NCI-H1105 (cell line): ENCODE measurements at places on chromosomes 2 and 18.
A peak's percentile ranks its signal among the peaks of the same experiment; 100 is the strongest.

DNA sequence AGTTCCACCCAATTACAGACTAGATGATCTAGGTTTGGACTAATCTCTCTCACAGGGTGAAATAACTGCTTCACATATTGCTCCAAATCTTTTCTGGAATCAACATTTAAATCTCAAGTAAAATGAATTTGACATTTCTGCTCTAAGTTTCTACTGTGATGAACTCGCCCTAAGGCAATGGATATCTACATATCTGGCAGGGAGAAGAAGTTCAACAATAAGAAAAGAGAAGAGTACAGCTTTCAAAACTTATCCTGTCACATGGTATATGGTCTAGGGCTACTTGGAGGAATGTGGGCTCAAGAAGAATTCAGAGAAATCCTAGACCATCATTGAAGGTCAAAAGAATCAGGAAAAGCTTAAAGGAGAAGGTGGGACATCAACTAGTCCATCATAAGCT lies 440.2 kb downstream of the MBD2 start:
- no peak for DNase-seq

- no peak for DNase-seq
Observed at GRCh38 chr2:20582600-20583221, 68.2 kb downstream of the HS1BP3 start.

DNA sequence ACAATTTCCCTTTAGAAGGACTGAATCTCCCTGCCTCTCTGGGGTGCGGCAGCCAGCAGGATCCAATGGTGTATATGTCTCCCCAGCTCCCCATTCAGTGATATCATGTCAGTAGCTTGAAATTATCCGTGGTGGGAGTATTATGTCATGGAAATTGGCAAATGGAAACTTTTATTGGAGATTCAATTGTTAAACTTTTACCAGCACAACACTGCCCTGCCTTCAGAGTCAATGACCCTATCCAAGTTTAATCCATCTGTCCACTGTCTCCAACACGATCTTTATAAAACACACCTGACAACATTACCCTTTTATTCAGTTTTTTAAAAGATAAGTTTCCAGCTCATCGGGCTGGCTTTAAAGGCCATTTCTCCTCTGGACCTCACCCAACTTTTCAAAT lies 5.0 kb upstream of the IL1RN start:
- no peak for DNase-seq

DNA sequence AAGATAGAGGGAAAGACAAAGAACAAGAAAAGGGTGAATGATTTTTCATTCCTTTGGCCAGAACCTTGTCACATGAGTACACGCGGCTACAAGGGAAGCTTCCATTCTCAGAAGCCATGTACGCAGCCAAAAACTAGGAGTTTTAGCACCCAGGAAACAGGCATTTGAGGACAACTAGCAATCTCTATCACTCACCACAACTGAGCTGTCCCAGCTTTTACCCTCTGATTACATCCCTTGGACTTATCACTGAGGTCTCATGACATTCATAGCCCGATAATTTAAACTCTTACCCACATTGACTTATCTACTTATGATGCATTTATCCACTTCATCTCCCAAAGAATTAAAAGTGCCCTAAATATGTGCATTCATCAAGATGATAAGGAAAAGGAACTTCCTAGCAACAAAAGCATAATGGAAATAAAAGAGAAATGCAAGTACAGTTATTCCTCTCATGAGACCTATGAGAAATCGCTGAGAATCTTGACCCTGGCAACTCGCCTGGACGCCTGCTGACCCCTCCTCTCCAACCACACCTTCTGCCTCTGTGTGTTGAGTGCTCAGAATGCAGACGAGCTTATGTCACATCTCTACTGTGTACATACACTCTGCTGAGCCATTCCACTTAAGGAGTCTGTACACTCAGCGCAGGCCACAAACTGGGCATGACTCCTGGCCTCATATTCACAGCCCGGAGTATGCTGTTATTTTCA lies 28.7 kb upstream of the MFSD6 start:
- no peak for DNase-seq

DNA sequence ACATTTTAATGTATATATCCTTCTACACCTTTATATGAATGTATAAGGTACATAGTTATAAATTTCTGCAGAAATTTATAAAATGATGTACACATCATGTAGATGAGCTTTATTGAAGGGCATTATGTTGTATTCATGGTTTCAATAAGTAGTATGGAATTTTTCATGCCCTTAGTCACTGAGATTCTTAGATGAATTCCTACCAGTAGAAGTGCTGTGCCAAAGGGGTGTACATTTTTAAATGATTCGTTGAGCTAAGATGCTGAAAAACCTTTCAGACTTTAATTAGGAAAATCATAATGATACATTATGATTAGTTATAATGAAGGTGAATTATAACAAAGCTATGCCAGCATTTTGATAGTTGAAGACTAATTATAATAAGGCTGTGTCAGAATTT lies 115.2 kb downstream of the ZNF236 start:
- no peak for DNase-seq

DNA sequence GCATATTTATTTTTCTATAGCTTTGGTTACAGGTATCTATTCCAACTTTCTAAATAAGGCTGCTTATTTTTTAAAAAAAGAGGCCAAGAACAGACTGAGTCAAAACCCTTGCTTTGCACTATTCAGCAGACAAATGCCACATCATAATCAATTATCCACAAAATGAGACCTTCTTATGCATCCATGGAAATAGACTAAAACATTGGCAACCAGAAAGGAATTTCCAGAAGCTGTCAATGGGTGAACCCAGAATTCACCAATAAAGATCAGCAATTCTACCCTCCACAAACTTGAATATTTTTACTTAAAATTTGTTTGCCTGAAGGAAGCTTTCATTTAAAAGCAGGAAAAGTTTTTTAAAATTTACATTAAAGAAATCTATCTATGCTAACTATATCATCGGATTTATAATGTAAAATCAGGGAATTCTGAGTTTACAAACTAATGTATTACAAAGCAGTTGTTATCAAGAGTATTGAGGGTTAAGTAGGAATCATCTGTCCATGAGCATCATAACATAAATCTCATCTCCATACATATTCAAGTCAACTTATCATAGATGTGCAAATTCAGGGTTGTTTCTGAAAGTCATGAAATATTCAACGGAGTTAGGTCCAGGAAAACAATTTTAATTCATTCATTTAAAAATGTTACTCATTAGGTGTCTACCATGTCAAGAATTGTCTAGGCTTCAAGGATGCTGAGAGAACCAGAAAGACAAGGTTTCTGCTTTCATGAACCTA lies 548.0 kb downstream of the SATB2 start:
- DNase-seq, result no peak

DNA sequence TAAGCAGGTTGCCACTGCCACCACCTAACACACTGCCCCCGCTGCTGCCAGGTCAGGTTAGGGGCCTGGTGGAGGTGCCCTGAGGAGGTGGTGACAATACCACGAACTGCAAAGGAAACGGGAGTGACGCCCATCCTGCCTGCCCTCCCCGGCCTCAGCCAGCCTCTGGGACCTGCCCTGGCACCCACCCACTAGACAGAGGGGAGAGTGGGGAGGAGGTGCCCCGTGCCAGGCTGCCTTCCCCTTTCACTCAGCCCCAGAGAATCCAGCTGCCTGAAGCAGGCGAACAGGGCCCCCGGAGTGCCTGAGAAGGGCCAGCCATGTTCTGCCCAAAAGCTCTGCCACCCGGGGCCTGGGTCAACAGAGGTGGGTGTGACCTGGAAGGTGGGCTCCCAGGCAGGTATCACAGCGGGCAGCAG lies 44.5 kb upstream of the FOSL2 start:
- DNase-seq, result no peak

GRCh38 chr2:120223034-120223912 lies at the start of gene TMEM185B:
Gene TMEM185B, minus strand, starts transcription at chr2:120223400. Its CDS starts 424 bp downstream, at chr2:120222976.
- DNase-seq, result peak; percentile 63

- DNase-seq, result no peak
Observed at GRCh38 chr2:88095022-88095421, 27.4 kb downstream of the SMYD1 start.

DNA sequence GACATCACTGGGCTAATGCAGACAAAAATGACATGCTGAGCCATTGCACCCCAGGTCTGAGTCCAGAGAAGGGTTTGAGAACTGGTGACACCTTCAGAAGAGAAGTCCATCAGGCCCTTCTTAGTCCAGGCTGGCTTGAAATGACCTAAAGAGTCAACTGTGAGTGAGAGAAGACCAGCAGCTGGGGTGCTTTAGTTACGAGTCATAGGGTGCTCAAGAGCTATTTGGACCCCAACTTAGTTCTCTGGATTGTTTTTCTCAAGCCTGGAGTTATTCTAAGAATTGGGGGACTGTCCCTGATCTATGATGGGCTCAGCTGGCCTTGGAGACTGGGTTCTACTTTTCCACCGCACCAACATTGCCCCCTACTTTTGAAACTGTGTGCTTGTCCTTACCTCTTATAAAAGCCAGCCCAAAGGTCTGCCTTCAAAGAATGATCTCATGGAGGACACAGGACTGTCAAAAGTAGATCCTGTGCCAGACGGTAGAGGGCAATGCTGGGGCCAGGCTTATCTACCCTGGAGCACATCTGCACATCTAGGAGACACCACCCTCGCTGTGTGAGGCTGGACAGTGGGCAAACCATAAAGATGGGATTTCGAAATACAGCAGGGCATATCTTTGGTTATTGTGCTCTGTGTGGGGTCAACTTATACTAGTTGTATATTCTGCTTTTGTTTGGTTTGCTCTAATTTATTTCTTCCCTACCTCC lies 333.0 kb upstream of the SLC14A2 start:
- no peak for DNase-seq

DNA sequence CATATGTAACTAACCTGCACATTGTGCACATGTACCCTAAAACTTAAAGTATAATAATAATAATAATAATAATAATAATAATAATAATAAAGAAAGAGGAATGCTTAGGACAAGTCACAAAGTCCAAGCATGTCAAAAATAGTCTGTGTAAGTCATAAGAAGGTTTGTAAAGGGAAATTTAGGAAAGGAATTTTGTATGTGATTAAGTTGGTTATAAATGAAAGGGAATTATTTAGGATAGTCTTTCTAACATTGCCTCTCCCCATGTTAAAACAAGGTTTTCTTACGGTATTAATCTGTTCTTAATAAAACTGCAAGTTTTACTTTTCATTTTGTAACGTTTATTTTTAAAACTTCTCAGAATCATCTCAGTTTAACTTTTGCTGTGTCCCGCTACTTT lies 62.8 kb downstream of the SESTD1 start:
- DNase-seq, result no peak

DNA sequence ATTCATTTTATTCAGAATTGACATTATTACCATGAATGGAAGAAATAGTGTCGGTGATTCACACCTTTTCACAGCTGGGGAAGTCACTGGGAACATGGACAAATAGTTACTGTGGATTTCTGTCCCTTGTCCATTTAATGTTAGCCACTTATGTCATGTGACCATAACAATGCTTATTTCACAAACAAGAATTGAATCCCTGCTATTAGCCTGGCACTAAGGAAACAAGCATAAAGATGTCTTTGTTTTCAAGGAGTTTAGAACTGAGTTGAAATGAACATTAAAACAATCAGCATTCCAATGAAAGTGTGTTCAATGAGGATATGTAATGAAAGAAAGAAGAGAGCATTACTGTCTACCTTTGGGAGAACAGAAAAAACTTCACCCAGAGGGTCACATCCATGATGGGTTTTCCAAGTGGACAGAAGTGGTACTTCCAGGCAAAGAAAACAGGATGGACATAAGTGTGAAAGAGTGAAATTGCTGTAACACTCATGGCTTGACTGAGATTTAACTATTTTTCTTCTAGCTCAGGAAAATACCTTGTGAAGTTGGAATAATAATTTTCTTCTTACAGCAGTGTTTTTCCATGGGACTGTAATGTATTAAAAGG lies 324.5 kb upstream of the UBE2E3 start:
- no peak for DNase-seq

DNA sequence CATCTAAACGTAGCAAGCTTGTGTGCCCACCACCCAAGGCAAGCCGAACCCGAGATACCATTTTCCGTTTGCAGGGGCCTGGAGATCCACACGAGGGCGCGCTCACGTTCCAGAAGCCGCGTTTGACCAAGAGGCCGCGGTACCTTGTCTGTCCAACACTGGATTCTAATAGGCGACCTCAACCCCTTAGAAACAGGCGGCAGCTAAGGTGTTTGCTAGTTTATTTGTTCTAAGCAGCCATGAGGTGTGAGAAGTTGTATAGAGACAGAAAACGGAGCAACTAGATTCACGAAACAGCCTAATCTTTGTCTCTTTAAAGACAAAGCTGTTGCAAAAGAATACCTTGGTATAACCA lies 4.2 kb downstream of the HOXD11 start:
- peak; percentile 84 for DNase-seq

GRCh38 chr2:39516347-39517101 lies 79.4 kb upstream of the MAP4K3 start:
- DNase-seq, result no peak

GRCh38 chr2:224650815-224651439 lies 65.2 kb downstream of the CCDC195 start:
- peak; percentile 61 for DNase-seq

DNA sequence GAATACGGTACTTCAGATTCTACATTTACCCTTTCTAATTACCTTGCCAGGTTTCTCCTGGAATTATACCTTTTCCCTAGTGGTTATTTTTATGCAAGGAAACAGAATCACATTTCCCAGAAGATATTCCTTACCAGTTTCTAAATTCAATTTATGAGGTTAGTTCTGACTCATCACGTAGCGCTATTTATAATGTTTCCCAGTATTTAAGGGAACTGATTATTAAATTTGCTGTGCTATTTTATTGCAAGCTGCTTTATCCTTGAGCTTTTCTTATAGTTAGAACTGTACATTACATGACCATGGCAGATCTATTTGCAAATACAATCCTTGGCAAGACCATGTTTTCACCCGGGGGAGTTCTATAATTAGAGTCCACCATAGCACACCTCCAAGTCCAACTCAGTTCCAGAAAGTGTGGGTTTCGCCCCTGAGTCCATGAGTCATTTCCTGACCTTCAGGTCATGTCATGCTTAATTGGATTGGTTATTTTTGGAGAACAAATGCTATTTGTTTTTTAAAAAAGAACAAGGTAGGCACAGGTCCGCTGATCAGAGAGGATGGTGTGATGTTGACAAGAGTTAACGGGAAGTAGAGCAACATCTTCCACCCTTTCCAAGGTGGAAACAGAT lies 126.6 kb downstream of the ZNF532 start:
- no peak for DNase-seq
